GM03348 (cell line): ENCODE measurements at places on chromosomes 5 and 9.

DNA sequence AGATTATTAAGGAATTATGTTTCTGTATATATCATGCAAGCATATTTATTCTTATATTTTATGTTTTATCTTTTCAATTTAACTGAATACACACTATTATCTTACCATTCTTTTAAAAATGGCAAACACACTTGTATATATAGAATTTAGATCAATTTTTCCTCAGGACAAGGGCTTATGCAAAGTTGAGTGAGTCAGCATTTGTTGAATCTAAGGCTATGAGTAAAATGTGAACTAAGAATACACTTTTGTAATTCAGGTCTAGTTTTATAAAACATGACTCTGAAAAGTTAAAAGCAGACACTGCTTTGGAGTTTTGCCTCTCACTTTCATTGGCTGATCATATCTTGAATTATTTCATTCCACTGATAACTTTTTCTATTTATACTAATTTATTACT lies 127.8 kb downstream of the FOCAD start:
- no peak for DNase-seq

GRCh38 chr5:147396070-147396823 lies 113.6 kb downstream of the DPYSL3 start:
- DNase-seq, result no peak

DNA sequence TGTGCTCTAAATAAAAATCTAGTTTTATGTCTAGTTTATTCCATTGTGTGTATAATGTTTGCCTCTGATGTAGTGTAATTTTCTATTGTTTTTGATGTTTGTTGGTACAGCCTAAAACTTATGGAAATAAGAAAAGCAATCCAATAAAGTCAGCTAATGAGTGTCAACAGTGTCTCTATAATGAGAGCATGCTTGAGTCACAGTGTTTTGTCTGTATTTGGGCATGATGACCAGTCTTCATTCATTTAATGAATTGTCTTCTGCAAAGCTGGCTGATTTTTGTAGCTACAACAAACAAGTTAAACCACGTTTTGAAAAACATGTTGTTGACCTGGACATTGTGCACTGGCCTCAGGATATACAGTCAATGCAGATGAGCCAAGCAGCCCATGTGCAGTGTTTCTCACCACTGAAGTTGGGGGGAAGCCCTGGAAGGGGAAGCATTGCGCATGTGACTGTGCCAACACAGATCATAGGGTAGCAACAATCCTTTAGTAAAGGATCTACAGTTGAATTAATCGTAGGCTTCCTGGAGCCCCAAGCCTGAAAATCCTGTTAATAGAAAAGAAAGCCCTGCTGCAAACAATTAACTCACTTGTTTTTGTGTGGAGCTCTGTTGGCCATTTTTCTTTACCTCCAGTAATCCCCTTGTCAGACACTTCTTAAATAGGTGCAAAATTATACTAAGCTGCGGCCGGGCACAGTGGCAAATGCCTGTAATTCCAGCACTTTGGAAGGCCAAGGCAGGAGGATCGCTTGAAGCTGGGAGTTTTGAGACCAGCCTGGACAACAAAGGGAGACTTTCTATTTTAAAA lies 88.0 kb downstream of the INIP start:
- no peak for DNase-seq

- DNase-seq, result no peak
Measured at GRCh38 chr5:36778336-36778735, 98.2 kb upstream of the NIPBL start.

- no peak for DNase-seq
Measured at GRCh38 chr5:154813736-154814135, 36.7 kb downstream of the FAXDC2 start.

DNA sequence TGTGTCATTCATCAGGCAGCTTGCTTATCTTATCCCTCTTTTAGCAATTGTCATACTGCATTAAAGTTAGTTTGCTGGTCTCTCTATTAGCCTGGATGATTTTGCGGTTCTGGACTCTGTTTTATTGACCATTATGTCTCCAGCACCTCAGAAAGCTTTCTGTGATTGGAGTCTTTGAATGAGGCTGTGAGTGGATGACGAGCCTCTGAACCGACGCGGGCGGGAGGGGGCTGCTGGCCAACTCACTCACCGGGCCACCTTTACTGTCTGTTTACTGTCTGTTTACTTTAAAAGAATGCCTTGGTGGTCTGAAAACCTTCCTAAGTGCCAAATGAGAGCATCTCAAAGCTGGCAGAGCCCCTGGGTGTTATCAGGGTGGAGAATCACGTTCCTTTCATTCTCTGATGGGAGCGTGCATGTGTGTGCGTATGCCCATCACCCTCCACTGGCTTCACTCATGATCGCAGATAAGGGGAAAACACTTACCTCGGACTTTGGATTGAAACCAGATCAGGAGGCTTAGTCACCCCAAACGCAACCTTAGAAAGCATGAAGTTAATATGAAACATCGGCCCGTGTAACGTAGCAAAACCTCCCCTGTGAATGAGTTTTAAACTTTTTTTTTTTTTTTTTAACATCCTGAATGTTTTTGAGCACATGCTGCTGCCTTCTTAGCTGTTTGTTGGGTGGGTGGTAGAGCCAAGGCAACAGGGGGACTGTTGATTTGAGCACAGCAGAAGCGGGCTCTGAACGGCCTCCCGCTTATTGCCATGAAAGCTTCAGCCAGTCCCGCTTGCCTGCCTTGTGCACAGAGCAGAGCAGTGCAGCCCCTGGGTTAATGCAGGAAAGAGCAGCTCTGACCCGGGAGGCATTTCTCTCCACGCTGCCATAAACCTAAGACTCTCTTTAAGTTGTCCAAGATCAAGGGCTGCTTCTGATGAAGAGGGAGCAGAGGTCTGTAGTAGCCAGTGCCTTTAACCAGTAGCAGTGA lies 173.6 kb downstream of the GADD45G start:
- no peak for DNase-seq

GRCh38 chr9:94479757-94480156 lies 75.1 kb upstream of the PCAT7 start:
- DNase-seq, result no peak

GRCh38 chr9:134163371-134164196 lies 780 bp downstream of the RNU6ATAC start:
- DNase-seq, result peak; percentile 57

GRCh38 chr9:110329639-110330230 lies 7.9 kb downstream of the TXNDC8 start:
- no peak for DNase-seq

DNA sequence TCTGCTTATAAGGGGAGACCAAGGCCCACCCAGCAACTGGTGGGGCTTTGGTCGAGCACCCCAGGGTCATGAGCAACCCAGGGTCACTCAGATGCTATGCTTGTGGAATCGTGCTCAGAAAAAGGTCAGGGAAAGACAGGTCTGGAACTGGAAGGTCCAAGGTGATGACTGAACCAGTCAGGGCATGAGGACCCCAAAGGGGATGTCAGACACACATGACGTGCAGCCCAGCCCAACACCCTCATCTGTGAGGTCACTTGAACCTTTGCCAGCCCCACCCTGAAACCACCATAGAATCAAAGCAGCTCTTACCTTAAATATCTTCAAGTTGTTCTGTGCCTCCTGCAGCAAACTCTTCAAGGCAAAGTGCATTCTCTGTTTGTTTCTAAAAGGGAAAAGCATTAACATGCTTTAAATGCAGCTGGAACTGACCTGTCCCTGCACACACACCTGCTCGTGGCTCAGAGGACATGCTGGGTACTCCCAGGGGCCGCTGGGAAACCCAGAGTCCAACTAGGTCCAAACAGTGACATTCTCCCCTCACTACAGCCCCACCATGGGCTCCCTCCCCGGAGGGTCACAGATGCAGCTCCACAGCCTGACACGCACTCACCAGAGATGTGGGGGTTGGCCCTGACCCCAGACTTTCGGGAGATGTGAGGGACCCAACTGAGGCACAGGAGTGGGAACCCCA lies 29.4 kb downstream of the IPPK start:
- DNase-seq, result no peak

DNA sequence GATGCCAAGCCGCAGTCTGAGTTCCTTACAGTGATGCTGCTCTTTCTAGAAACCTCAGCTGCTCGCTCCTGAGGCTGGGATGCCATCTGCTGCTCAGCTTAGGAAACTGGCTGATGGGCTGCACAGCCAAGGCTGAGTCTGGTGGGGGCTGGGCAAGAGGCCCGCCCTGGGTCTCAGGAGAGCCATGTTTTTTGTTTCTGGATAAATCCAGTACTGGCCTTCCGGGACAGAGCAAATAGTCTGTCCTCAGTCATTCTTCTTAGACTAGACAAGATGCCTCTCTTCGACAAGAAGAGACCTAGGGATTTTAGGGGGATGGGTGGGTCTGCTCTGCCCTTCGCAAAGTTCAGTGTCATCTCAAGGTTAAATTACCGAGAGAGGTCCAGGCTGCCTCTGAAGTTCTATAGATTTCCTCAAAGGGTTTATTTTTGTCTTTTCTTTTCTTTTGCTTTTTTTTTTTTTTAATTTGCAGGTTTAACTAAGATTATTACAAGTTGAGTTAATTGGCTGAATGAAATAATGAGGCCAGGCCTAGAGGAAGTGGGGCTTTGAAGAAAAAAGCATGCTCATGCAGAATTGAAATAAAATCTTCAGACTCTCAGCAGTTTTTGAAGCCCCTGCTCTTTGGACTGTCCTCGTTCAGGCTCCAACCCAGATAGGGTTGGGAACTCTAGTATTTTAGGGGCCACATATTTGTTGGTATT lies 30.6 kb upstream of the MATR3 start:
- peak; percentile 94 for DNase-seq

- DNase-seq, result peak; percentile 54
Measured at GRCh38 chr5:171418982-171419687, at the start of gene FGF18. TSS of gene FGF18 (plus strand) at chr5:171419647. CDS start at chr5:171420200, 553 bp downstream.

- no peak for DNase-seq
Measured at GRCh38 chr5:11504886-11505193, 399.4 kb downstream of the CTNND2 start.

DNA sequence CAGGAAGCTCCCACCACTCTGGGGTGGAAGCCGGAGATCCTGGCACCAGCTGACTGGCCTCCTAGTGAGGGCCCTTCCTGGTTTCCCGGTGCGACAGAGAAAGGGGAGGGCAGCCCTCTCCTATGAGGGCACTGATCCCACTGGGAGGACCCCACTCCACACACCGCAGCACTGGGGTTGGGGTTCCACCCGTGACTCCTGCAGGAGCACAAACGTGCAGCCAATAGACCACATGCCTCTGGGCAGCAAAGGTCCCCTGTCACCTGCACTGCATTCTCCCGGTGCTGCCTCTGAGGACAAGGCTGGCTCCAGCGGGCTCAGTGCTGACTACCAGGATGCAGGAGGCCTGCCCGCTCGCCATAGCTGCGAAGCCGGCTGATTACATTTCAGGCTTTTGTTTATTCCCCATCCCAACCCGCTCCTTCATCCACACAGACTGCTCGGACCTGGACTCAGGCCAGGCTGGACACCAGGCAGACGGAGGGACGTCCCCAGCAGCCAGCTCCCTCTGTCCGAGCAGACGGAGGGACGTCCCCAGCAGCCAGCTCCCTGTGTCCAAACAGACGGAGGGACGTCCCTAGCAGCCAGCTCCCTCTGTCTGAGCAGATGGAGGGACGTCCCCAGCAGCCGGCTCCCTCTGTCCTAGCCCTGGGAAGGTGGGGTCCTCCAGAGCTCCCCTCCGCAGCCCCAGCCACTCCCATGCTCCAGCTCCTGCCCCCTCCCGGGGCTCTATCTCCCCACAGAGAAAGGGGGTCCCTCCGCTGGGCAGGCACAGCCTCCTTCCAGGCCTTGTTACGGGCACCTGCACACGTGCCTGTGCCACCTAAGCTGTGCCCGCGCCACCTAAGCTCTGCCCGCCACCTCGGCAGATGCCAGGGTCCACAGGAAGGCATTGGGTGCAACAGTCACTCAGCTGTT lies 8.8 kb upstream of the CEP72 start:
- no peak for DNase-seq

- DNase-seq, result peak; percentile 55
Measured at GRCh38 chr5:53091289-53091688, 18.3 kb downstream of the MOCS2 start.

DNA sequence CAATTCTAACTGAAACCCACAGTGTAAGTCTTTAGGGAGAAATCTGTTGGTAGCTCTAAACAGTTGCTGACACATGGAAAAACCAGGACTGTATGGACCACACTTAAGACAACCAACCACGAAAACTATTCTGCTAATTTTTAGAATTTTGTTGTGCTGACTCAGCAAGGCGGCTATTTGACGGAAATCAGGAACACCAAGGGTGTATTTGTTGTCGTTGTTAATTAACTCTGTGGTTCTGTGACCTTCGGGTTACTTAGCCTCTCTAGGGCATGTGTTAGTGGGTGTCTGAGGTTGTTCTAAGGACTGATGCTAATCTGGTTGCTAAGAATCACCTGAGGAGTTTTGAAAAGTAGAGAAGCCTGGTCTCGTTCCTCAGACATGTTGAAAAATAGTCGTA lies 79.2 kb downstream of the ATP10B start:
- DNase-seq, result no peak

GRCh38 chr5:134979416-134979815 lies 11.7 kb downstream of the CATSPER3 start:
- no peak for DNase-seq

GRCh38 chr5:55438998-55439397 lies 95.8 kb downstream of the PLPP1 start:
- DNase-seq, result peak; percentile 67

DNA sequence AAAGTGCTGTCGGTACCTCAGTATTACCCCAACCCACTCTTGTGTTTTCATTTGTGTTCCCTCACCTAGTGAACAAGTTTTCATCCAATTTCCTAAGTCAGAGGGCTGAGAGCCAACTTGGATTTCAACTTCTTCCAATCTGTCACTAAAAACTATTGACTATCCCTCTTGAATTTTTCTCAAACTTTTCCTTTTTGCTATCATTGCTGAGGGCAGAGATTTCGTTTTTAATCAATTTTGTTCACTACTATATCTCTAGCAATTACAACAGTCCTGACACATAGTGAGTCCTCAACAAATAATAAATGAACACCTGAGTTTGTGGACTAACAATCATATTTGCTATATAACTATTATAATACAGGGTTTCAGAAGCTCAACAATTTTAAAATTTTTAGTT lies 29.0 kb downstream of the MEIKIN start:
- DNase-seq, result no peak

DNA sequence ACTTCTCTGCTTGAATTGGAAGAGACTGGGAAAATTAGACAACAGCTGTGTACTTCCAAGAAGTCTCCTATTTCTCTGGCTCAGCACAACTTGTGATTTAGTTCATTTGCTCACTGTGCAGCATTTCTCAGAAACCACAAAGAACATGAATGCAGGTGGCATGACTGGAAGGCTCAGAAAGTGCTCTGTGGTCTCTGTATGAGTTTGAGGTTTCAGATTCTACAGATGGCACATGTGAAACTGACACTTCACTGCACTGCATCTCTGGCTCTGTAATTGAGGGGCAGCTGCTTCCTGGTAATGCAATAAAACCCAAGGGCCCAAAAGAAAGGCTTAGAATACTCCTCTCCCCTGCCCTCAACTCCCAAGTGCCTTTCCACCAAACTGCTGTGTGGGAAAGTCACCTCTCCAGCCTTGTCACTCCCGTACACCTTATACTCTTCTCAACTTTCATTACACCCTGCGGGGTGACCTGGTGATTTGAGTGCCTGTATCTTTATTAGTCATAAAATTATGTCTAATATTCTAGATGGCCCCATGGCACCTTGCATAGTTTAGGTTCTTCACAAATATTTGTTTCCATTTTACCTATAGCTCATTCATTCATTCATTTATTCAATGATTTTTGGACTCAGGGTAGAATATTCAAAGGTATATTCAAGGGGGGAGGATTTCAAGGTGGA lies 82.5 kb downstream of the ESM1 start:
- DNase-seq, result peak; percentile 37

GRCh38 chr9:87011551-87011950 lies 64.2 kb upstream of the GAS1 start:
- no peak for DNase-seq
